ENCODE measurements at places on chromosomes 1 and 21.

- no peak for DNase-seq
Observed at GRCh38 chr21:46304955-46305354, 18.7 kb downstream of the C21orf58 start.

- no peak for DNase-seq
Observed at GRCh38 chr1:180157576-180158057, 2.9 kb downstream of the QSOX1 start.

DNA sequence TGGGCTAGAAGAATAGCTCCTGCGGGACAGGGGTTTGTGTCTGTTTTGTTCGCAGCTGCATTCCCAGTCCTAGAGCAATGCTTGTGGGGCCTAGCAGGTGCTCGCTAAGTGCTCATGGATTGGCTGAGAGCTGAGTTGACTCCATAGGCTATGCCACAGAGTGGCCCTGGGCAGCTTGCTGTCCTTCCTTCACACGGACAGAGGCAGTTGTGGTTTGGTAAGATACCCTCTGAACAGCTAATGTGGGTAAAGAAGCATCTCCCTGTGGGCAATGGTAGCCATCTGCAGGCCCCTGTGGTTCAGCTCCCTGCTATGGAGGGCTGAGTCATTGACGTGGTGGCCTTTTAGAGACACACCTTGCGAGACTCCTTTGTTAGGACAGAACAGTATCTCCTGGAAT is 23.5 kb upstream of the LBR start:
- DNase-seq: no peak

- DNase-seq: peak; percentile 65
Observed at GRCh38 chr1:68232289-68233148, at the start of gene WLS. Gene WLS (minus strand): TSS chr1:68232523. CDS start chr1:68232299, 224 bp downstream.

GRCh38 chr1:53548031-53548491 is 88.9 kb downstream of the DMRTB1 start:
- no peak for DNase-seq

- DNase-seq: no peak
Observed at GRCh38 chr21:18661842-18662241, 258.3 kb upstream of the TMPRSS15 start.

DNA sequence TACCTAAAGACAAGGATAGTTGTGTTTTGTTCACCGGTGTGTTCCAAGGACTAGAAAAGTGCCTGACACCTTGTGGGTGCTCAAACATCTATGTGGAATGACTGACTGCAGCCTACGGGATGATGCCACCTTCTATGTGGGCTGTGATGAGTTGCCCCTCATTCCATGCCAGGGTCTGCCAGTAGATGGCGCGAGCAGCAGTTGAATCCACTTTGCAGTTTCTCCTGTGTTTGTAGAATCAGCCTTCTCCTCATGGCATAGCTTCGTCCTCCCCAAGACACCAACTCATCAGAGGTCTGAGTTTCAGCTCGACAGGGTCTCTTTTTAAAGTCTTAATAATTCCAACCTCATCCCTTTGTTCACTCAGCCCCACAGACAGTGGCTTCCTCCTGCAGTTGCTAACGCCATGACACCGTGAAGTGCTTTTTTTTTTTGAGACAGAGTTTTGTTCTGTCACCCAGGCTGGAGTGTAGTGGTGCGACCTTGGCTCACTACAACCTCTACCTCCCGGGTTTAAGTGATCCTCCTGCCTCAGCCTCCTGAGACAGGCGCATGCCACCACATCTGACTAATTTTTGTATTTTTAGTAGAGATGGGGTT is 133.7 kb downstream of the CAPN8 start:
- no peak for DNase-seq

DNA sequence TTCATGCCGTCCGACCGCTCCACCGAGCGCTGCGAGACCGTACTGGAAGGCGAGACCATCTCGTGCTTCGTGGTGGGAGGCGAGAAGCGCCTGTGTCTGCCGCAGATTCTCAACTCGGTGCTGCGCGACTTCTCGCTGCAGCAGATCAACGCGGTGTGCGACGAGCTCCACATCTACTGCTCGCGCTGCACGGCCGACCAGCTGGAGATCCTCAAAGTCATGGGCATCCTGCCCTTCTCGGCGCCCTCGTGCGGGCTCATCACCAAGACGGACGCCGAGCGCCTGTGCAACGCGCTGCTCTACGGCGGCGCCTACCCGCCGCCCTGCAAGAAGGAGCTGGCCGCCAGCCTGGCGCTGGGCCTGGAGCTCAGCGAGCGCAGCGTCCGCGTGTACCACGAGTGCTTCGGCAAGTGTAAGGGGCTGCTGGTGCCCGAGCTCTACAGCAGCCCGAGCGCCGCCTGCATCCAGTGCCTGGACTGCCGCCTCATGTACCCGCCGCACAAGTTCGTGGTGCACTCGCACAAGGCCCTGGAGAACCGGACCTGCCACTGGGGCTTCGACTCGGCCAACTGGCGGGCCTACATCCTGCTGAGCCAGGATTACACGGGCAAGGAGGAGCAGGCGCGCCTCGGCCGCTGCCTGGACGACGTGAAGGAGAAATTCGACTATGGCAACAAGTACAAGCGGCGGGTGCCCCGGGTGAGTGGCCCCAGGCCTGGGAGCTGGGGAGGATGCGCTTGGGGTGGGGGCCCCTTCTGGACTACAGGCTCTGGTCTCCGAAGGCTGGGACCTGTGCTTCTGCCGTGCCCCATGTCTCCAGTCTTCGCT is 1.1 kb downstream of the SKI start:
- DNase-seq: no peak

DNA sequence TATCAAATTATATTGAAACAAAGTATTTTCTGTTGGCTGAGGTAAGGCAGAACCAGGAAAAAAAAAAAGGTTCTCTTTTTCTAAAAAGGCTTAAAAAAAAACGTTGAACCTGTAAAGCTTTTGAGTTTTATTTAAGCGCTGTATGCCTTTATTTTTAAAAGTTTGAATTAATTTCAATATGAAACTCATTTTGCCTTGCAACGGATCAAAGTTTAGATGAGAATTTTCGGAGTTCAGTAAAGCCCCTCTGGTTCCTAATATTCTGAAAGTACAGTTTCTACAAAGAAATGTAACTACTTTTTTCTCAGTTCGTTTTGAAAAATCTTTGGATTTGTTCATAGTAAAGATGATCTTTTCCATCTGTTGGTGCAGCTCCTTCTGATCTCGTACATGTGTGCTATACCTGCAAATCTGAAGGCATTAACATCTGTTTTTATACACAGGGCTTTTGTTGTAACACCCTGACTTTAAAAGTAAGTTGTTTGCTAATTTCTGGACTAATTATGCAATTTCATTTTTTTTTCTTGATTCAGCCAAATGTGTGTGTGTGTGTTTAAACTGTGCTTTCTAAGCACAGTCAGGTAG is 1.7 kb downstream of the ZBTB18 start:
- no peak for DNase-seq

DNA sequence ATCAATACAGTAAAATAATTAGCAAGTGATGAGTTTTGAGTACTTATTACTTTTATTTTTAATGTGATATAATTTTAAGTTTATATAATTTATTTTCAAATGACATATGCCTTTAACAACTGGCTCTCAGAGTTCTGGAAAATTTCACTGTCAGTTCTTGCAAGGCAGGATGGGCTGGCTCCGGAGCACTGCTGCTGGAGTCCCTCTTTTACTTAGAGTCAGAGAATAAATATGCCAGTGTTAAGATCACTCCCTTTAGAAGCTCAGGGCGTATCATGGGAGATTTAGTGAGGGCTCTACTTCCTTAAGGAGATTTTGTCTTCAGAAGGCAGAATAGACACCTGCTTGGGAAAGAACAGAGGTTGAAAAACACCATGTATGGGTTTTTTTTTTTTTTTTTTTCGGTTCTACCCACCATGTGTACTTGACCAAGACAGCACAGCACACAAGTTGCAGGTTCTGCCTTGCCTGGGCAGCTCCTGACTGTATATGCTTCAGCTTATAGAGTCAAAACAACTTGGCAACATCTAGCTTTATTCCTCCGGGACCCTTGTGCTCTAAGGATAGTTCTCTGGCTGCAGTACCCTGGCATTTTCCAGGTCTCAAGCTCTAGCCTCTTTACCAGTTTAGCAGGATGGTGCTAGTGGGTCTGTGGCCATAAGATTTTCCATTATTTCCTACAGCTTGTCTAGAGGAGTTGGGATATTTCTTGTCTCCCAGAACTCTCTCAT is 29.7 kb upstream of the FMOD start:
- DNase-seq: no peak

- DNase-seq: peak; percentile 93
Observed at GRCh38 chr1:85611856-85612255, 31.3 kb downstream of the CCN1 start.

DNA sequence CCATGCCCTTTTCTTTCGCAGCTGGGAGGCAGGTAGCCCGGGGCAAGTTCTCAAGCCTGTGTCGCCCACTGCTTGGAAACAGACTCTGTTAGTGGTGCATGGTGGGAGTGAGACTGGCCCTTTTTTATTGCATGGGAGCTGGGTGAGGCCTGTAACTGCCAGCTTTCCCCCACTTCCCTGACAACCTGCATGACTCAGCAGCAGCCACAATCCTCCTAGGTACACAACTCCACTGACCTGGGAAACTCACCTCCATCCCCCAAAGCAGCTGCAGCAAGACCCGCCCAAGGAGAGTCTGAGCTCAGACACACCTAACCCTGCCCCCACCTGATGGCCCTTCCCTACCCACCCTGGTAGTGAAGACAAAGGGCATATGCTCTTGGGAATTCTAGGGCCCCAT is 25.8 kb downstream of the PIGP start:
- no peak for DNase-seq

DNA sequence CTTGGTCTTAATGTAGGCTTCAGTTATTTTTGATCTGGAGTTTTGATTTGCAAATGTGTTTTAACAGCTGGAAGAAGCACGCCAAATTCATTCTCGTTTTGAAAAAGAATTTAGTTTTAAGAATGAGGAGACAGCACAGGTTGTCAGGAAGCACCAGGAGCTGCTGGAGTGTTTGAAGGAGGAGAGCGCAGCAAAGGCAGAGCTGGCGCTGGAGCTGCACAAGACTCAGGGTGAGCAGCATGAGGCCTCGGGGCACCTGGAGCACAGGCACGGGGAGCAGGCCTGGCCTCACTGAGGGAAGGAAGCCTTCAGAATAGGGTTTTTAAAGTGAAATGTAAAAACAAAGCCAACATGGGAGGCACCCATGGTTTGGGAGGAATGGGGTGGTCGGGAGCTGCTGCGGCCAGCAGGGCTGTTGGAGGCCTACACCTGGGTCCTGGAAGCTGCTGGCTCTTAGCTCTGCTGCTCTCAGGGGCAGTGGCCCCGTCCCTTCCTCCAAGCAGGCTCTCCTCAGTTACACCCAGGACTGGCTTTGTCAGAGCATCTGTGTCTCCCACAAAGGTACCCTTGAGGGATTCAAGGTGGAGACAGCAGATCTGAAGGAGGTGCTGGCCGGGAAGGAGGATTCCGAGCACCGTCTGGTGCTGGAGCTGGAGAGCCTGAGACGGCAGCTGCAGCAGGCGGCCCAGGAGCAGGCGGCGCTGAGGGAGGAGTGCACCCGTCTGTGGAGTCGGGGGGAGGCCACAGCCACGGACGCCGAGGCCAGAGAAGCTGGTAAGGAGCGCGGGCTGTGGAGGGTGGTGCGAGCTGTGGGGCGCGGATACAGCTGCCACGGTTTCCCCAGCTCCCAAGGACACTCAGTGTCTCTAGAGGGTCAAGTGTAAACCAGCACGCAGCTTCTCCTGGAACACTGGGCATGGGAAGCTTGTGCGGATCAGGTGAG is 66.9 kb downstream of the PCNT start:
- DNase-seq: no peak

GRCh38 chr1:52551507-52552235 is 1.2 kb downstream of the TUT4 start:
- no peak for DNase-seq

DNA sequence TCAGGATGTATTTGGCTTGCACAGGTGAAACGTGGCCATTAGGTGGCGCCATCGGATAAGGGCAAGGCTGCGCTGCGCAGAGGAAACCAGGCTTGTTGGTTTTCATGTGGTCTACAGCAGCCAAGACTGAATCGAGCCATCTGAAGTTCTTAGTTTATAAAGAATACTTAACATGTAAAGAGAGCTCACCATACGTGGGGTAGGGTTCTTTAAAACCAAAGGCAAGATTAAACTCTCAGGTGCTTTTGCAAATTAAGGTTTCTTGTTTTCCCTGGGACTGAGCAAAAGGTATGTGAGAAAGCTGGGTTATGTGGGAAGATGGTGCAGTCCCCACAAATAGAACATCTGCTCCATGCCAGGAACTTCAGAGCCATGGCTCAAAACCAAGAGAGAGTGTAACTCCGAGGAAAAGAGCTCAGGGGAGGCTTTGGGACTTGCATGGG is 9.3 kb downstream of the MASP2 start:
- DNase-seq: peak; percentile 71

DNA sequence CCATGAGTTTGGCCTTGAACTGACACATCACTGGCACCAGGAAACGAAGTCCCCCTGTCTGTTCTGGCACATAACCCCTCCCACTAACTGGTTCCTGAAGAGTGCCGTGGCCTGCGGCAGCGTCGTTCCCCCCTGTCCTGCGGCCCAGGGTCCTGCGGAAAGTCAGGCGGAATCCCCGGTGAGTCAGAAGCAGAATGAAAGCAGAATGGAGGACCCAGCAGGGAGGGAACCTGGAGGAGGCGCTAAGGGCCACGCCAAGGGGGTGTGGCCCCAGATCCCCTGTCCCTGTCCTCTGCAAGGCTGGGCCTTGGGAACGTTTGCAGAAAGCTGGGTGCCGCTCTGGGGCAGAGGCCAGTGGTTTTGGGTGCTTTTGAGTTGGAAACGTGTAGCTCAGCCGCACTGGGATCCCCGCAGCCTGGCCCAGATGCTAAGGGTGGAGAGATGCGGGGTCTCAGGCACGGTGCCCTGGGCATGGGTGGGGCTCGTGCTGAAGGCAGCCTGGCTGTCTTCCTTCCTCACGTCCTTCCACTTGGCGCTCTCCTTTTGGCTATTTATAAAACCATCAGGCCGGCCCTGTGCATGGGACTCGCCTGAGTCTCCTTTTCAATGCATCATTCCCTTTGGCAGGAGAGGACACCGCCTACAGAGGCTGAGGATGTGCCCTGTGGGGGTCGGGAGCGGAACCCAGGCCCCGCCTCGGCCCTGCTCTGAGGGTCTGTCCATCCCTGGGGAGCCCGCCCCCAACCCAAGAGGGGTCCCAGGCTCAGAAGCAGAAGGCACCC is 36.2 kb downstream of the TP73 start:
- DNase-seq: no peak

- no peak for DNase-seq
Observed at GRCh38 chr1:175162955-175163354, 29.6 kb downstream of the KIAA0040 start.

- no peak for DNase-seq
Observed at GRCh38 chr1:230130172-230130944, 63.3 kb downstream of the GALNT2 start.

DNA sequence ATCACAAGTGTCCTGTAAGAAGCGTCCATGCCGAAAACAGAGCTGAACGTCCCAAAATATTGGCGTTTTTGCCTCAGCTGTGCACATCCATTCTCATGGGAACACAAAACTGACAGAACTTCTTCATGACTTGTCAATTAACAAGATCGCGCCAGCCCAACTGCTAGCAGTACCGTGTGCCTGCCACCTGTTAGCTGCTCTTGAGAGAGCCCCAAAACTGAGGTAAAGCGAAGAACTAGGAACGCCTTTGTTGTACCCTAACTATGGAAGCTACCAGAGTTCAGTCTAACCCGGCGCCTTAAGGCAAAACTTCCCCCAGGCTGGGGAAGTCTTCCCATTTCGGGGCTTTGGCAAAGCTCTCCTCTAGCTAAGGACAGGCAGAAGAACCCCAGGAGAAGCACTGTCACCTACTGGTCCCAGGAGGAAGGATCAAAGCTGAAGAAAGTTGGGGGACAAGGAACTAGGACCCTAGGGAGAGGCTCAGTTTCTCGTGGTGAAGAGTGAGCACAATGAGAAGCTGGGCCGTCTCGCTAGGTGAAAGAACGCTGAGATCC is 719 bp downstream of the EYA3 start:
- no peak for DNase-seq

- no peak for DNase-seq
Observed at GRCh38 chr1:19254416-19254815, 2.8 kb downstream of the MRTO4 start.

GRCh38 chr1:38452246-38452645 is 405.7 kb upstream of the POU3F1 start:
- DNase-seq: no peak

Data from amniotic stem cell (primary cell).